Astrocyte of the spinal cord (primary cell): ENCODE measurements at places on chromosomes 5 and 9.
A peak's percentile ranks its signal among the peaks of the same experiment; 100 is the strongest.

DNA sequence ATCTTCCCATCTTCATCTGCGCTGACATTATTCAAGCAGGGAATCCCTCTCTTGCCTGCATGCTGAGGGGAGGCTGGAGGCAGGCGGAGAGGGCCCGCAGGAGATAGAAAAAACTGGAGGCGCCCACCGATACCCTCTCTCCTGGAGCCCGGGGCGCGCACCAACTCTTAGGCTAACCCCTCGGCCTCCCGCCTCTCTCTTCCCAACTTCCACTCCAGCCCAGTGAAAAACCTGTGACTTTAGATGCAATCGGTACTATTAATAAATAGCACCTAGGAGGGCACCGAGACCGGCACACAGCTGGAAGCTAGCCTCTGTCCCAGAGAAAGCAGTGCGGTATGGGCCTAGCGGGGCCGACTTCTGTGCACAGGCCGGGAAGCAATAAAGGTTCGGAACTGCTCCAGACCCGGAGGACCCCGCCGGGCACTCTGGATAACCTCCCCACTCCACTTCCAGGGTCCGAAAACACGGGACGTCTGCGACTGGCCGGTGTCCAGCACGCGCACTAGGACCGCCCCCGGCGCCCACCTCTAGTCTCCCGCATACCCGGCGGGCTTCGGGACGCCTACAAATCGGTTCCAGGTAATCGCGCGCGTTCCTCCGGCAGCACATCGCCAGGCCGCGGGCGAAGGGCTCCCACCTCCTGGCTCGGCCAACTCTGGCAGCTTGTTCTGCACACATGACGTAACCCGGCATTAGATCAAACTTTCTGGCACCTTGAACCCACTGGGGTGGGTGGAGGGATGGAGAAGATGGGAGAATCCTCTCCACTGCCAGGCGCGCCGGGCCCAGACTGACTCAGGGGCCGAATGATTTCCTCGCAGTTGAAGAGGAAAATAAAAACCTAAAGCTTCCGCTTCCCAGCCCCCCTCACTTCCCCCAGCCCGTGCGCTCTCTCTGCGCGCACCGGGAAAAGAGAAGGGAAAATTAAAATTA lies 1.4 kb downstream of the EFNA5 start:
- DNase-seq: peak; percentile 38

- no peak for DNase-seq
These were observed 55.5 kb downstream of the APC start for GRCh38 chr5:112793201-112793600.

DNA sequence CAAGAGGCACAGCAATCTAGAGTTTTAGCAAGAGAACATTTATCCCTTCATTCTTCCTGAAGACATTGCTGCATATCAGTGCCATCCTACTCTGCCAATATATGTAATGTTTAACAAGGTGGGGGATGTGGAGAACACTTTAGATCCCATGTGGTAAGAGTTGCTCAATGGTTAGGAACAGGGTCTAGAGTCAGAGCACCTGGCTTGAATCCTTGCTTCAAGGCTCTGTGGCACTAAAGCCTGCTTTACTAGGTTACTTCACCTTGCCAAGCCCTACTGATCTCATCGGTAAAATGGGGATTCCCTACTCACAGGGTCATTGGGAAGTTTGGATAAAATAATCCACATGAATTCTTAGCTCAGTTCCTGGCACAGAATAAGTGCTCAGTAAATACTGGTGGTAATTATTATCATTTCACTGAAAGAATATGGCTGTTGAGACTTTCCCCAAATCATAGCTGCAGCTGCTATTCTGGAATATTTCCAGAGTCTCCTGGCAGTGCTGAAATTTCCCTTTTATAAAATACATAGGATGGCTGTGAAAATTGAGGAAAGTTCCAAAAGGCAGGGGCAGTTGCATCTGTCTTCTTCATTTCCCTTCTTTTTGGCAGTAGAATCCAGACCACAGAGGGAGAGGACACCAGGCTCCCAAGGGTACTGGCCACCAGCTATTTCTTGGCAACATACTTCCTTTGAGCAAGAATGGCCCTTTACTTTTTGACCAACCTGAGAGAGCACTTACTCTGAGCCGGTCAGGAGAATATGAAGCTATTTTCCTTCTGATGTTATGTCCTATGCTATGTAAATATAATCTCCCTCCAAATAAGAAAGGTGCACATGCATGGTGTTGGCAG lies 142.8 kb downstream of the PALM2AKAP2 start:
- DNase-seq: no peak

DNA sequence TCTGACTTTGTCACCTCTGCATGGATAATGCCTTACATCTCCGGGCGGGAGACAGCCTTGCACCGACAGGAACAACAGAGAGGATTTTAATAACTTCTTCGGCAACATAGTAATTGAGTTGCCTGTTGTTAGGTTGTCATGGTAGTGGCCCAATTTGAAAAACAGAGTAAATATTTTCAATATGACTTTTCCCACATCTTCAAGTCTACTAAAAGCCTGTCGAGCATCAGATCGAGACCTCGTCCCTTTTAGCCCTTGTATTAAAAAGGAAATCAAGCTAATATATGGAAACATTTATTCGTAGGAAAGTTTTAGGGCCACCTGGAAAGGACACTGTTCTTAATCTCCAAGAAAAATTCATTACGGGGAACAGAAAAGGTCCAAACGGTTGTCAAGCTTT lies 70.8 kb upstream of the FCN2 start:
- no peak for DNase-seq

- DNase-seq: peak; percentile 73
These were observed at the start of gene CORO2A for GRCh38 chr9:98192503-98193335. Gene CORO2A (minus strand): TSS chr9:98192637. CDS start chr9:98157660, 34,977 bp downstream.

DNA sequence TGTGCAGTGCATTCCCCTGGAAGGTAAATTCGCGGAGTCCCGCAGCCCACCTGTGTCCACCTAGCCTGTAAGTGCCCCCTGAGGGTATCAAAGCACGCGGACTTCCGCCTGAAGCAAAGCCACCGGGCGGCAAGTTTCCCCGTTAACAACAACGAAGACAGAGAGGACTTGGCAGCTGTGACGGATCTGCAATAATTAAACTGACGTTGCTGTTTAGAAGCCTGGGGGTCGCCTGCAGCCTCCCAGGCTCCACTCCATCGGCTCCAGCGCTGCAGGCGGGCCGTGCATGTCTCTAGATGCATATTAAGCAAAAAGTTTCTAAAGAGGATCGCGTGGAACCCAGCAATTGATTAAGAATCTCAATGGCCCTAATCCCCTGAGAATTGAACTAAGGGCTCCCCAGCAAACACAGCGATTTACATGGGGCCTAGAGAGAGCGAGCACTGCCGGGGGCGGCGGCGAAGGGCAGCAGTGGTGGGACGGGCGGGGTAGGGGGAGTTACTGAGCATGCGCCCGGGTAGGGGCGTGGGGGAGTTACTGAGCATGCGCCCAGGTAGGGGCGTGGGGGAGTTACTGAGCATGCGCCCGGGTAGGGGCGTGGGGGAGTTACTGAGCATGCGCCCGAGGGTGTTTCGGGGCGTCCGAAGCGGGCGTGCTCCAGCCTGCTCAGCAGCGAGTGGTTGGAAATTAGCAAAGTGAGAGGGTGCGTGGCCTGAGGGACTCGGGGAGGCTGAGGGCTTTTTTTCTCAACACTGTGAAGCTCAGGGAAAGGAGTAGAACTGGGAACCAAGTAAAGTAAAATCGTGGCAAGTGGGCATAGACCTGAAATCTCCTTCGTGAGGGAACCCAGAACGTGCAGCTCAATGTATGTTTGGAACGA lies 255.2 kb downstream of the DOCK8 start:
- DNase-seq: peak; percentile 82

- peak; percentile 23 for DNase-seq
These were observed 620.3 kb upstream of the WWC1 start for GRCh38 chr5:167671176-167671575.

- DNase-seq: no peak
These were observed 66.0 kb upstream of the MEF2C start for GRCh38 chr5:88948746-88949600.

- no peak for DNase-seq
These were observed 487 bp downstream of the SPATA24 start for GRCh38 chr5:139403418-139403786.

DNA sequence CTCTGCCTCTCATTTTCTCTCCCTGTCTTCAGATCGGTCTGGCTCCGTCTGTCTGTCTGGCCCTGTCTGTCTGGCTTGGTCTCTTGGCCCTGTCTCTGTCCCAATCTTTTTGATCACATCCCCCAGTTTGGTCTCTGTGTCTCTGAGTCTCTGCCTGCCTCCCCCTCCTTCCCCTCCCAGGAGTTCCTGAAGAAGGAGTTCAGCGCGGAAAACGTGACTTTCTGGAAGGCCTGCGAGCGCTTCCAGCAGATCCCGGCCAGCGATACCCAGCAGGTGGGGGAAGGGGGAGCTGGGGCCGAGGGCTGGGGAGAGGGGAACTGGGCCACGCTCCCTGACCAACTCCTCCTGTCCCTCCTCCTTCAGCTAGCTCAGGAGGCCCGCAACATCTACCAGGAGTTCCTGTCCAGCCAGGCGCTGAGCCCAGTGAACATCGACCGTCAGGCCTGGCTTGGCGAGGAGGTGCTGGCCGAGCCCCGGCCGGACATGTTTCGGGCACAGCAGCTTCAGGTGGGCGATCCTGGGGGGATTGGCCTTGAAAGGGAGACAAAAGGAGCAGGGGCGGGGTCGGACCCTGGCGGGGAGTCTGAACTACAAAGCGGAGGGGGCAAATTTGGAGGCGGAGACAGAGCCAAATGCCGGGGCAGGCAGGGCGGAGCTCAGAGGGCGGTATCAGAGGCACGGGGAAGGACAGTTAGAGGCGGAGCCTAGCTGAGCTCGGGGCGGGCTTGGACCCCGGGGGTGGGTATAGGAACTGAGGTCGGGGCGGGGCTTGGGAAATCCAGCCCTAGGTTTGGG lies 9.0 kb downstream of the RGS14 start:
- DNase-seq: peak; percentile 86

DNA sequence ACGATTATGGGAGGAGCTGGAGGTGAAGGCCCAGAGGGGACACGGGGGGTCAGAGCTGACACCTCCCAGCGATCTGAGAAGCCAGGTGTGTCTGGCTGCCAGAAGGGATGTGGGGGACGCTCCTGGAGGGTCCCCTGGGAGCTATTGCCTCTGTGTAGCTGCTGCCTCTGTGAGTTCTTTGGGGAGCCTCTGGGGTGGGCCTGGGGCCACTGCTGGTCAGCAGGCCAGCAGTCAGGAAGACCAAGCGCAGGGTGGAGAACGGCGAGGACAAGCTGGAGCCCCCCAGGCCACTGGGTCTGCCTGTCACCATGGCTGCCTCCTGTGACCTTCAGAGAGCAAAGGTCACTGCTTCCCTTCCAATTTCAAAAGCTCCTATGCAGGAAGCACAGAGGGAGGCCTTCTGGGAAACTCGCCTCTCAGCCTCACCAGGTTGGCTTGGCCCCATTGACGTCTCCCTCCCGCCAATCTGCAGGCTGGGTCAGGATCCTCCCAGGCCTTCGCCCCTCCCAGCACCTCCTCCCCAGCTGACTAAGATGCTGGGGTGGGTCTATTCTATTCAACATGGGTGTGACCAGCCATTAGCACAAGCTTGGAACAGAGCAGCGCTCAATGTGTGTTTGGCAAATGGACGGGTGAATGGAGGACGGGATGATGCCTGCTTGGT lies 126.4 kb downstream of the GAPVD1 start:
- no peak for DNase-seq

DNA sequence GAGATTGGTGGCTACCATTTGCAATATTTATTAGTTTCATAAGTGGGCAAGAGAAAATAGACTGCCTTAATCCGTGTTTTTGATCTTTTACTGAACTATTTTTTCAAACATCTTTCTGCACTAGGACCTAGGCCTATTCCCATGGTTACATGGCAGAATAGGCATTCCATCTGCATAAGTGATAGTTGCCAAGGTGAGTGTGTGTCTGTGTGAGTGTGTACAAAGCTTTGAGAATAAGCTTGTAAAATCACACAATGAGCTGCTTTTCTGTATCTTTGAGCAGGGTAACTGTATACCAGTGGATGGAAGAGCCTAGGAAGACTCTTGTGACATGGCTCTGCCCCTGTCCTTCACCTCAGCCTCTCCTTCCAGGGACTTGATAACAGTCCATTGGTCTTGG lies 92.7 kb downstream of the SGCD start:
- DNase-seq: no peak

DNA sequence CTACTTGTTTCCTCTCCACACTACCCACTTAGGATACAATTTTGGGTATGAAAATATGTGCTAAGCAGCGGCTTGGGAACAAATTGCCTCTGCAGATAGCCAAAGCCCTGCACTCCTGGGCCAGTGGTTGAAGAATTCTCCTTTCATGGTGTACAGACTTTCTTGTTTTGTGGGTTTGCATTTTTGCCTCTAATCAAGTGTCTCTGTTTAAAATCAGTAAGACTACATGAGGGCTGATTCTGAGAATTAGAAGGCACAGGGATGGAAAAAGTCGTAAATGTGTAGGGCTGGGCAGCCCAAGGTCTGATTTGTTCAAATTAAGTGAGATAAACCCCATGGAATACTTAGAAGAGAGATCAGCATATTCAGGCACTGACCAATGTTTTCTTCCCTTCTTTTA lies 103.7 kb upstream of the CD180 start:
- no peak for DNase-seq

DNA sequence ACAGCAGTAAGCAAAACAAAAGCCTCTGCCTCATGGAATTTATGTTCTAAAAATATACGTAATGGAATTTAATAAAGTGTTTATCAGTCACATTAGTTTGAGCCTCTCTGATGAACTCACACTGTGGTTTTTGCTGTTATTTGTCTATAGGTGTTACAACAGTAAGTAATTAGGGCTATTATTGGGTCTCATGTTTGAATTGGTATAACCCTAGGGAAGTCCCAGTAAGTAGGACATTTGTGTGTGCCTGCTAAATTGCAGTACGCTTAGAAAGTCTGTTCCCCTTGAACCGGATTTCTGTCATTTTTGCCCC lies 197.6 kb downstream of the NR3C1 start:
- no peak for DNase-seq

GRCh38 chr9:89519366-89519805 lies 21.5 kb upstream of the SEMA4D start:
- DNase-seq: peak; percentile 9

DNA sequence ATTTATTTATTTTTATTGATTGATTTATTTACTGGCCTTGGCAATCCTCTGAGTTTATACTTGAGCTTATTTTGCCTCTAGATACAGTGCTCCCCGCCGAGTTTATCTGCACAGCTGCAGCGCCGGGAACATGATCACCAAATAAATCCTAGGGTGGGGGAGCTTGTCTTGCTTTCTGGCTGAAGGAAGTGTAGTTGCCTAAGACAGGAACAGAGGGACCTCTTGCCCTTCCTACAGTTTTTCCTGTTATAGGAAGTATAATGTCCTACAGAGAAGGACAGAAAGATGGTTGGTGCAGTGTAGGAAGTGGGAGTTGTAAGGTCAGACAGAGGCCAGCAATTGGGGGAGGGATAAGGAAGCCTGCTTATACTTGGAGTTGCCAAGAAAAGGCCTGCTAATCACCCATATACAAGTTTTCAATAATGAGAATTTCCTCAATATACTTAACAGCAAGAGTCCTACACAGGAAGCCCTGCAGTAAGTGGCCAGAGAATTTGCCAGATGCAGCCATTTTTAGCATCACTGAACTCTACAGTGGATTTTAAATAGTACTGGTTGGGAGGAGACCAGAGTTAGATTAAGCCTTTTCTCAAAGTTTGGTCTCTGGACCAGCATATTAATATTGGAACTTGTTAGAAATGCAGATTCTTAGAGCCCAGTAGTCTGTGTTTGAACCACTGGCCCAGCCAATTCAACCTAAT lies 7.7 kb downstream of the AOPEP start:
- DNase-seq: no peak
